Subcutaneous preadipocyte (primary cell): ENCODE measurements at places on chromosomes 16 and 17. TPM values are rescaled to one million over a fixed set of nuclear protein-coding genes. Genes with fewer than 3 reads are reported as not detected.

Gene C17orf78
- total RNA-seq, result not detected in 2 replicates

Gene SMTNL2
- total RNA-seq, result not detected in 2 replicates

Gene ACE
- 49.5 and 61.7 TPM in 2 replicates for total RNA-seq

Gene CDH3
- 0.20 TPM in 1 of 2 replicates, not detected in the other for total RNA-seq

Gene PPP1R27
- total RNA-seq, result not detected in 2 replicates

Gene ATP2C2
- total RNA-seq, result under 0.01 TPM in 1 of 2 replicates, not detected in the other

Gene HNF1B
- total RNA-seq, result not detected in 2 replicates

Gene FN3K
- total RNA-seq, result 1.8 and 2.2 TPM in 2 replicates

Gene KRTAP9-4
- total RNA-seq, result not detected in 2 replicates

Gene SMARCD2
- 142 and 174 TPM in 2 replicates for total RNA-seq

Gene ABCA10
- 0.59 and 1.5 TPM in 2 replicates for total RNA-seq

Gene ABCC1
- 22.8 and 32.3 TPM in 2 replicates for total RNA-seq

Gene CACNG3
- not detected in 2 replicates for total RNA-seq

Gene IRX3
- total RNA-seq, result 2.2 and 5.1 TPM in 2 replicates

Gene KRT36
- total RNA-seq, result not detected in 2 replicates

Gene LGALS9B
- not detected in 2 replicates for total RNA-seq

Gene C16orf74
- total RNA-seq, result 1.5 and 6.5 TPM in 2 replicates

Gene ADAD2
- not detected in 2 replicates for total RNA-seq

Gene TMEM256
- 103 and 132 TPM in 2 replicates for total RNA-seq

Gene ANKRD40CL
- total RNA-seq, result not detected in 2 replicates

Gene ASPHD1
- total RNA-seq, result 2.3 and 4.4 TPM in 2 replicates

Gene TVP23A
- total RNA-seq, result not detected in 2 replicates

Gene CDH13
- 15.1 and 31.3 TPM in 2 replicates for total RNA-seq

Gene KRTAP9-2
- not detected in 2 replicates for total RNA-seq

Gene TCAP
- 0.39 TPM in 1 of 2 replicates, not detected in the other for total RNA-seq

Gene KRT40
- total RNA-seq, result not detected in 2 replicates

Gene TPSB2
- not detected in 2 replicates for total RNA-seq

Gene ERN1
- total RNA-seq, result 4.8 and 6.5 TPM in 2 replicates

Gene TMEM98
- total RNA-seq, result 33.0 and 50.3 TPM in 2 replicates

Gene NHLRC4
- total RNA-seq, result 0.37 and 0.59 TPM in 2 replicates

Gene NIP7
- total RNA-seq, result 33.8 and 42.6 TPM in 2 replicates

Gene NOD2
- total RNA-seq, result under 0.01 TPM in 2 replicates

Gene GFOD2
- total RNA-seq, result 13.2 and 17.0 TPM in 2 replicates

Gene KRTAP9-8
- not detected in 2 replicates for total RNA-seq

Gene ZNF469
- total RNA-seq, result 2.5 and 2.9 TPM in 2 replicates

Gene ARSG
- 1.8 and 3.5 TPM in 2 replicates for total RNA-seq

Gene INTS2
- total RNA-seq, result 14.7 and 19.0 TPM in 2 replicates

Gene C16orf46
- 0.59 and 1.1 TPM in 2 replicates for total RNA-seq

Gene PDILT
- not detected in 2 replicates for total RNA-seq

Gene CHD9NB
- 0.98 and 1.8 TPM in 2 replicates for total RNA-seq
